ENCODE measurements at places on chromosomes 11 and 22. TPM values are rescaled to one million over a fixed set of nuclear protein-coding genes. Genes with fewer than 3 reads are reported as not detected.

GRCh38 chr22:30568137-30568805 is 6.2 kb downstream of the GAL3ST1 start:
- no peak for DNase-seq

The MRGPRE gene
- total RNA-seq, result 0.23 TPM

GRCh38 chr11:83046621-83047172 is 25.0 kb downstream of the RAB30 start:
- DNase-seq, result no peak

GRCh38 chr11:2834503-2835273 is 50.9 kb downstream of the CDKN1C start:
- no peak for DNase-seq

- no peak for DNase-seq
Measured at GRCh38 chr22:33975841-33976240, 55.6 kb upstream of the LARGE1 start.

The DRICH1 gene
- total RNA-seq, result 0.33 TPM

DNA sequence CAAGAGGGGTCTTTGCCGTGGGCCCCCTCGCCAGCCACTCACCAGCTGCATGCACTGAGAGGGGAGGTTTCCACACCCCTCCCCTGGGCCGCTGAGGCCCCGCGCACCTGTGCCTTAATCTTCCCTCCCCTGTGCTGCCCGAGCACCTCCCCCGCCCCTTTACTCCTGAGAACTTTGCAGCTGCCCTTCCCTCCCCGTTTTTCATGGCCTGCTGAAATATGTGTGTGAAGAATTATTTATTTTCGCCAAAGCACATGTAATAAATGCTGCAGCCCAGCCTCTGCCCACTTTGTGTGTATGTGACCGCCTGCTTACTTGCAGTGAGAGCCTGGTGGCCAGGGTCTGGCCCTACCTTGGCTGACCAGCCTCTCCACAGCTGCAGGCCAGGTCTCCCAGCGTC is 2.8 kb upstream of the CRACR2B start:
- DNase-seq, result no peak

Measured in liver (tissue), 10 donors.